AG20443 (cell line): ENCODE measurements at places on chromosomes 11 and 22.

- DNase-seq = peak; percentile 95
These were observed 11.6 kb upstream of the RNH1 start for GRCh38 chr11:518463-519202.

DNA sequence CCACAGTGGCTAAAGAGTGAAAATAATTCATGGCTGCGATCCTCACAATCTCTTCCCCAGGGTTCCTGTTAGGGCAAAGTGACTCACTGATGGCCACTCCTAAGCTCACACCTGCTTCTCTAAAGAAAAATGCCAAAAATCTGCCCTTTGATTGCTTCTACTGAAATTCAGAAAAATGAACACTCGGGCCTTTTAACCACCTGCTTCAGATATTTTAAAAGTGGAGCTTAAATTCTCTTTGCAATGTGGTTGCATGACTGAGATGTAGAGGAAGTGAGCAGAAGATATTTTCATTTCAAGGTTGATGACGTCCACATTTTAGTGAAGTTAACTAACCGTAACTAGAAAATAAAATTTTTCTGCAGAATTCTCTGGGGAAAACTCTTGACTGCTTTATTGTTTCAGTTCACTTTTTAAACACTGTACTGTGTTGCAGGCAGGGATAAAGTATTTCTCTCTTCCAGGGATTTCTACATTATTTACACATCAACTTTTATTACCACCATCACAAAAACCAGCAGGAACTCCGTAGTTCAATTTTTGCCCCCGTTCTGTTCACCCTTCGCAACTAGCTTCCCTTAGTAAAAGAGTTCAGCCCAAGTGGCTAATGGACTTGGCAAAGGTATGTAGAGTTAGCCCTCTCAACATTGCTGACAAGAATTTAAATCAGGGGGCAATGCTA lies 8.5 kb downstream of the RAB30 start:
- DNase-seq = peak; percentile 45

DNA sequence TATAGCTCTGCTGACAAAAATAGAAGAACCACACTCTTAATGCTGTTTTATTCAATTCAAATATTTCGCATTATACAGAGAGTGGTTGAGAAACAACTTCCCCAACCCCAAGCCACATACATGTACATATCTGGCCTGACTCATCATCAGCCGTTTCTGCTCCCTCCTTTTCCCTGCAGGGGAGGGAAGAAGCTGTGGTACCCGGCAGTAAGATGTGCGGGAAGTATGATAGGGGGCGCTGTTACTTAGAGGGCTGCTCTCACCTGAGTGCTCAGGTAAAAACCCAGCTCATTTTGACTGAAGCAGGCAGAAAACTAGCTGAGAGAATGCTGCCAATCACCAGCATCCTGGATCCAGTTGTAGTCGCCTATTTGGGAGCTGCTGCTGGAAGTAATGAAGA lies 85.5 kb downstream of the NELL1 start:
- no peak for DNase-seq

DNA sequence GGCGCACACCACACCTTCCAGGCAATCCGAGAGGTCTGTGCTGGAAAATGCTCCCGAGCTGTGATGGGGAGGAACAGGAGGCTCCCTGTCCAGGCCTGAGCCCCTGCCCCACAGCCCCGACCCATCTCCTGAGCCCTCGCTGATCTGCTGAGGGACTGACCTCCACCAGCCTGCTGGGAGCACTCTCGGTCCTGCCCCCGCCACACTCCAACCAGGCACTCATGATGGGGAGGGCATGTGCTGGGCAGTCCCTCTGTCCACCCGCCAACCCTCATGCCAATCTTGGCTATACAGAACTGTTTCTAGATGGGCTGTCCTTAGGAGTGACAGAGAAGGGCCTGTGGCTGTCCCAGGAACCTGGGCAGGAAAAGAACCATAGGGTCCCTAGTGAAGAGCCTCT lies 70.8 kb downstream of the TRMU start:
- no peak for DNase-seq

DNA sequence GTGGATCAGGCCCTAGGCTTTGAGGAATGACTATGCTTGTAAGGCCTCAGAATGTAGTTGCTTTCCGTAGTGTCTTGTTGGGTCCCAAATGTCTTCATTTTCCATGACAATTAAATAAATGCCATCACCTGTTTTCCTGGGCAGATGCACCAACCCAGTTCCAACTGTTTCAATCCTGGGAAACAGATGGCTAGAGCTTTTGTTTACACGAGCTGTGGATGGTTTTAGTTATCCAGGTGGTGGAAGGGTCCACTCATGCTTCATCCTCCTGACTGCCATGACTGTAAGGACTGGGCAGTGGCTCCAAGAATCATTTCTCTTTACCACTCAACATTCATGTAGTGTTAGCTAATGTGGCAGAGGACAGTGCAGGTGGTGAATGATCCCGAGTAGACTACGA lies 8.6 kb downstream of the RCN1 start:
- DNase-seq = no peak

DNA sequence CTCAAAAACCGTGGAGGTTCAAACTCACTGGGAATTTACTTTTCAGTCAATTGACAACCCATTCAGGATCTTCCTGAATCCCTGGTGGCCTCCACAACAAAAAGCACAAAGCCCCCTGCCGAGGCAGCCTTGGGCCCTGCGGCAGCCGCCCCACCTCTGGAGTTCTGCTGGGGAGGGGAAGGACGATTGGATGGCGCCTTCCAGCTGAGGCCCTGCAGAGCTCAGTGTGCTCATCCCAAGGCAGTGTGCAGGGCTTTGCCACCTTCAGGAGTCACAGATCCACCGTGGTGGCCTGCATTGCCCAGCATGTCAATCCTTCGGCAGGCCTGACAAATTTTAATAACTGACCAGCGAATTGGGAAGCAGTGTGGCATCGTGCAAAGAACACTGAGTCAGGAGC lies 7.4 kb downstream of the ZFTA start:
- DNase-seq = no peak

- DNase-seq = no peak
These were observed 1033.2 kb downstream of the TBC1D22A start for GRCh38 chr22:47795477-47796127.

- DNase-seq = no peak
These were observed 3.0 kb upstream of the MRGPRD start for GRCh38 chr11:68983801-68984200.

GRCh38 chr22:48926643-48927042 lies 901.0 kb downstream of the BRD1 start:
- DNase-seq = no peak
